ENCODE measurements at places on chromosomes 11 and 22. TPM values are rescaled to one million over a fixed set of nuclear protein-coding genes. Genes with fewer than 3 reads are reported as not detected.

DNA sequence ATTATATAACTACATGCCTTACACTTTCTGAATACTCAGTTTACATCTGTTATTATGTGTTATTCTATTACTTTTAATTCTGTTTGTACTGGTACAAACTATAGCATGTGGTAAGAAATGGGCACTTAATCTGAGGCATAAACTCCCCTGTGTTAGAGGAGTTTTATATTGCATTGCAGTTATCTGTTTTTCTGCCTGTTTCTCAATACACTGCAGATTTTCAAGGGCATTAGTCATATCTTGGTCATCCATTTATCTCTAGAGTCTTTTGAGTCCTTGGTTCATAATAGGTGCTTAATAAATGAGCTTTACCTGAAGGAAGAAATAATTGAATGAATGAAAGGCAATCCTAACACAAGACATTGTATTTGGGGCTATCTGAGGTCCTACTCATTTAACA lies 182.9 kb upstream of the CTSC start:
- DNase-seq = no peak

- no peak for DNase-seq
Observed at GRCh38 chr11:4454021-4454420, 4.9 kb downstream of the OR52K2 start.

The C11orf91 gene
- total RNA-seq = not detected

The NXPE2 gene
- not detected for total RNA-seq

The IL18 gene
- 161 TPM for total RNA-seq
